ENCODE measurements at places on chromosomes 16 and 17.

DNA sequence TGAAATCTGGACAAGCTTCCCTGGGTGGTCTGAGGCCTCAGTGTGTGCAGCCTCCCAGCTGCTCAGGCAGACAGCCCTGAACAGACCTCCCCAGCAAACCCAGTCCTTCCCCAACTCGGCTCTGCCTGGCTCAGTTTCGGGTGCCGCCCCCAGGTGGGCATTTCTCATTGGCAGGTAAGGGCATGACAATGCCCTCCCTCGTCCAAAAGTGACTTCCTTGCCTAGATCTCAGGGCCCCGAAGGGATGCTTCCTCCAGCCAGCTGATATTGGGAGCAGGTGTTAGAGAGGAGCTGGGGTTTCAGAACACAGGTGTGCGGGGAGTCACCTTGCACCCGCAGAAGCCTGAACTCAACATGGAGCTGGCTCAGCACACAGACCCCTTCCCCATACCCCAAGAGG lies 3.8 kb upstream of the PPL start:
- no peak for DNase-seq

- no peak for DNase-seq
Measured at GRCh38 chr17:62618647-62619416, 8.6 kb upstream of the MRC2 start.

DNA sequence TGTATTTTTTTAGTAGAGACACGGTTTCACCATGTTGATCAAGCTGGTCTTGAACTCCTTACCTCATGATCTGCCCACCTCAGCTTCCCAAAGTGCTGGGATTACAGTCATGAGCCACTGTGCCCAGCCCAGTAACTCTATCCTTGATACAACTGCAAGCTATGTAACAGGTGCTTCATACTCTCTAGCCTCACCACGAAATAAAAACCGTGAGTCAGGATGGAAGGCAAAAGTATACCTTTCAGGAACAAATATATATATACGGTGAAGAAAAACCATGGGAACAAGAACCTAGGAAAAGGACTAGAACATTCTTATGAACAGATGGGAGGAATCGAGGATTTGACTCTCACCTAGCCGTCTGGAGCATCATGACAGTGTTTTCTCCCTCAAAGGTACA lies 9.6 kb upstream of the FBF1 start:
- no peak for DNase-seq

GRCh38 chr17:50664788-50665458 lies 30.2 kb downstream of the ABCC3 start:
- no peak for DNase-seq

DNA sequence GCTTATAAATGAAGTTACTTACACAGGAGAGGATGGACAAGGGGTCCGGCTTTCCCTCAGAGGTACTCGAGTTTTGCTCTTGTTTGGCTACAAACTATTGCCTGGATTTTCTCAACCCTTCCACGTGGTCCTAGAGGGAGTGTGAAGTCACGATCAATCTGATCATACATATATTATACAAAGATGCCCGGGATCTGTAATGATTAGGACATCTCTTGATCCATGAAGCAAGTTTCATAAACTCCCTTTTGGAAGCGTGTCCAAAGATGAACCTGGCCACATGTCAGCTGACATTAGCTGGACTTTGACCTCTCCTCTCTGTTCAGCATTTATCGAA lies 2.3 kb upstream of the CDH11 start:
- no peak for DNase-seq
